ENCODE measurements at places on chromosomes 5 and 9.

DNA sequence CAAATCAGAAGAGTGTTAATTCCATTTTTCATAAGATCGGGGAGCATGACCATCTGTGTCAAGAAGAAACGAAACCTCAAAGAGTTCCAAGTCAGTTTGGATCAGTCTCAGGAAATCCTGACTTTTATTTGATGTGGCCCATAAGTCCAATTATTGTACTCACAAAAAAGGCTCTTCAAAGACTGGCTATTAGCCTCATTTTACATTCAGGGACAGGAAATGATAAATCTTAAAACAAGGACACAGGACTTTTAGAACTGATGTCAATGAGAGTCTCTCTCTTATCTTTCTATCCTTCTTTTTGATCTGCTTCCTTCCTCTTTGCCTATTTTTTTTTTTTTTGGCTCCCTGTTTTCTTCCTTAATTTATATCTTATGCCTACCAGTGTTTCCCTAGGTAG lies 43.7 kb upstream of the SHOC1 start:
- no peak for DNase-seq

- no peak for DNase-seq
Observed at GRCh38 chr9:74810200-74810599, 77.5 kb downstream of the TRPM6 start.

DNA sequence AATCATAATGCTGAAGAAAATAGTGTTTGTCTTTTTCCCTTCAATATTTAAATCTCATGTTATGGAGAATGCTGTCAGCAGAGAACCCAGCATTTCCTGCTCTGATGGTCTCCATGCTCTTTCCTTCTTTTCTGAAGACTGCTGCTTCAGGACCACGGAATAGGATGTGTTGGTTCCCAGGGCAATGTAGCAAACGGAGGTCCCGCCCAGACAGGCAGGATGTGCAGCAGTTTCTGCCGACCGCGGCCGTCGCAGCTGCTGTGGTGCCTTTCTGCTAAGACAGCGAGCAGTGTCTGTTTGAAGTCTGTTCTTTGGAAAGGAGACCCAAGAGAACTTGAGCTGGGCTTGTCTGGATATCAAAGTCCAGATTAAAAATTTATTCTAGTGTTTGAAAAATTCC lies 654.3 kb downstream of the CCDC171 start:
- peak; percentile 77 for DNase-seq

DNA sequence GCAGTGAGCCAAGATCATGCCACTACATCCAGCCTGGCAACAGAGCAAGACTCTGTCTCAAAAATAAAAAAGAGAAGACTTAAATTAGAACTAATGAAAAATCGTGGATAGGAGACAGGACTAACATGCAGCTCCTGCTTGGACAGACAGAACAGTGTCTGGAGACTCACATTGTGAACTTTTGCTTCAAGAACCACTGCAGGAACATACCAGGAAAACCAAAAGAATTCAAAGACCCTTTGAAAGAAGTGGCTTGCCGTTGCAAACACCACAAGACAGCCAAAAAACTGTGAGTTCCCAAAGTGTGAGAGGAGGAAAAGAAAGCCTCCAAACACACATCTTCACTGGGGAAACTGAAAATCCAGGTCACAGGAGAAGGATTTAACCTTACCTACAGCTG lies 48.8 kb upstream of the SNAPC3 start:
- DNase-seq, result no peak

All from left hindlimb (tissue), 1 donor.